ENCODE measurements at places on chromosomes 5 and 9. TPM values are rescaled to one million over a fixed set of nuclear protein-coding genes. Genes with fewer than 3 reads are reported as not detected.

- DNase-seq: no peak
Measured at GRCh38 chr9:1918622-1919021, 96.5 kb upstream of the SMARCA2 start.

DNA sequence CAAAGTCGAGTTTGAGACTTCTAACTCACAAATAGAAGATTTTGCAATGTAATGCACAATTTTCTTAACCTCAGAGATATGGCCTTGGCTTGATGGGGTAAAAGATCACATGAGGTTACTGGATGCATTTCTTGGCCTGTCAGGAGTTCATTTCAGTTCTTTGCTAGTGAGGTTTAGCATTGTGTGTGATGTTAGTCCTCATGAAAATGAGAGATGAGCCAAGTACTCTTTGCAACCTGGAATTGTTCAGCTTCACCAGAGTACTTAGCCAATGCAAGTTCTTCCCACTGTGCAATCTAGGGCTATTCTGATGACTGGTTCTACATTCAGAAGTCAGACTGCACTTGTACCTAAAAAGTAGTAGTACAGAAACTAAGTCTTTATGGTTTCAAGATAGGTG lies 24.9 kb downstream of the GNAQ start:
- no peak for DNase-seq

DNA sequence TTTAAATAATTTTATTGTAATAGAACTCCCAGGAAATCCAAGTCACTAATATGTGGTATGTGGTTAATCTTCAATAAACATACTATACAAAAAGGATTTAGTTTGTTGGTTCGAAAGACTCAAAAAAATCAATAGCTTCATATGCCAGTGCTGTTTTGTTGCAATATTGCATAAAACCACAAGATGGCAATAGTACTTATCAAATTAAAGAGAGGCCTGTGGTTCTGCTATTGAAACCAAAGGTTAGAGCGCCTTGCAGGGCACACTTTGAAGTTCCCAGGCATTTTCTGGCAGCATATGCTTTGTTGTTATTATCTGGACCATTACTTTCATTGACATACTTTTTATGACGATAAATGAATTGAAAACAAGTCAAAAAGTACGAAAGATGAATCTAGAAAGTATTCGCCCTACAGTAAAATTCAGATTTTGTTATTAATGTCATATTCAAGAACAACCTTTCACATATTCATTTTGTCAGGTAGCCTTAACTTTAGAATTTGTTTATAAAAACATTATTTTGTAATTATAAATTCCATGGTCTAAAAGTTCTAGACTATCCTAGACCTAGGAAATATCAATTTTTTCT lies 316.3 kb downstream of the MCTP1 start:
- DNase-seq: peak; percentile 67

Gene DOCK8
- total RNA-seq: 8.7 TPM

Gene TMEM203
- 33.0 TPM for total RNA-seq

Gene TMEM252
- total RNA-seq: 0.96 TPM

Gene ENG
- 5.1 TPM for total RNA-seq

GRCh38 chr9:61665330-61665751 lies 475.5 kb downstream of the SPATA31A7 start:
- DNase-seq: no peak

DNA sequence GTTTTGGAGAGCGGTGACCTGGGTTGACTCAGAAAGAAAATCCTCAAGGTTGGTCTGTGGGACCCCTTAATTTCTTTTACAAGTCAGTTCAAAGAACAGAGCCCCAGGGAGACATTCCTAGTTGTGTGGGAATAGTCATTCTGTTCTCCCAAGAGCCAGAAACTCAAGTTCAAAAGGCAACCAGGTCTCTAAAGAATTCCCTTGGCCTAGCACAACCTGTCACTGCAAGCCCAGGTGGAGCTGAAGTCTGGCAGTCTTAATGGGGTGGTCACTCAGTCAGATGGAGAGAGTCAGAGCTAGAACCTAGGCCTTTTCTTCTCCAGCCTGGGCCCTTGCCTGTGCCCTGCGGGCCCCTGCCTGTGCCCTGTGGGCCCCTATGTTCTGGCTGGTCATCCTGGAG lies 37.5 kb upstream of the CDKN2AIPNL start:
- no peak for DNase-seq

Gene ALG2
- 35.6 TPM for total RNA-seq

Gene PIK3R1
- total RNA-seq: 107 TPM

DNA sequence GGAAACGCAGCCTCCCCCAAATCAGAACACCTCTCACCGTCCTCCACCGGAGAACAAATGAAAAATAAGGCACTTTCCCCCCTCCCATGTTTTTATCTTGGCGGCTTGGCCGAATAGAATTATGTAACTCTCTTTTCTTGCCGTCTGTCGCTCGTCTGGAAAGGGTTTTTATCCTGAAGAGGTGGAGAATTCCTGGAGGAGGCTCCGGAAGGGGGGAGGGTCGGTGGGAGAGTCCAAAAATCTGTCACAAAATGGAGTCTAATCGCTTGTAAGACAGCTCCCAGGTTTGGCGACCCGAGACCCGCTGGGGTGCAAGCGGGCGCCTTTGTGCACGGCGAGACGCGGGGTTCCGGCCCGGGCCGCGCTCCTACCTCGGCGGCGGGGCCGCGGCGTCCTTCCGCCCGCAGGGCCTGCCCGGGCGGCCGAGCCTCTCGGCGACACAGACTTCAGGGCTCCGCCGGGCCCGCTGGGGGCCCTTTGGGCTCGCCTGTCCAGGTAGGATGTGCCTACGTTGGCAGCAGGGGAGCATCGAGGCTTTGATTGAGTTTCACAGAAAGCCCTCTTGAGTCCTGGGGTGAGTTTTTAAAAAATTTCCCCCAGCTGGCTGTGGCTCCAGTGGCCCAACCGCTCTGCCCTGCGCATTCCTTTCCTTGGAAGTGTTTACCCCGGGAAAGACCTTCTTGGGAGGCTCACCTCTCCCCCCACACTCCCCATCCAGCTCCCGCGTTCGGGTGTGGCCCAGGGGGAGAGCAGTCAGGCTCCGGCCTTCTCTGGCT lies 5.0 kb downstream of the LMX1B start:
- no peak for DNase-seq

GRCh38 chr9:21549890-21550289 lies 67.8 kb upstream of the IFNE start:
- no peak for DNase-seq

DNA sequence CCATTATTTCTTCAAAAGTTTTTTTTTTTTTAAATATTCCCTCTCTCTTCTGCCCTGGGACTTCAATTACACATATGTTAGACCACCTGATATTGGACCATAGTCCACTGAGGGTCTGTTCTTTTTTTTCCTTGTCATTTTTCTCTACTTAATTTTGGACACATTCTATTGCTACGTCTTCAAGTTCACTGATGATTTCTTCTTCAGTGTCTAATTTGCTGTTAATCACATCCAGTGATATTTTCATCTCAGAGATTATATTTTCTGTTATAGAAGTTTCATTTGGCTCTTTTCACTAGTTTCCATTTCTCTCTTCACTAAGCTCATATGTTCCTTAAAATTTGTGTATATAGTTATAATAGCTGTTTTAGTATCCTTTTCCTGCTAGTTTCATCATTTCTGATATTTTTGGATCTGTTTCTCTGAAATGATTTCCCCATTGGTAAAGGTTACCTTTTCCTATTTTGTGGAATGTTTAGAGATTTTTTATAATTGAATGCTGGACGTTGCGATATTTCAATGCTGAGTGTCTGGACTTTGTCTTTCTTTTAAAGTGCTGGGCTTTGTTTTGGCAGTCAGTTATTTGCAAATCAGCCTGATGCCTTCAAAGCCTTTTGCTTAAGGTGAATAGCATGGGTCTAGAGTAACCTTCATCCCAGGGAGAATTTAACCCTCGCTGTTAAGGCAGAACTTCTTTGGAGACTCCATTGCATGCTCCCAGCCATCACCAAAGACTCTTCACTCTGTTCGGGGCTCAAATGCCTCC lies 111.8 kb downstream of the TTLL11 start:
- no peak for DNase-seq

Gene PRSS3
- total RNA-seq: 11.3 TPM

DNA sequence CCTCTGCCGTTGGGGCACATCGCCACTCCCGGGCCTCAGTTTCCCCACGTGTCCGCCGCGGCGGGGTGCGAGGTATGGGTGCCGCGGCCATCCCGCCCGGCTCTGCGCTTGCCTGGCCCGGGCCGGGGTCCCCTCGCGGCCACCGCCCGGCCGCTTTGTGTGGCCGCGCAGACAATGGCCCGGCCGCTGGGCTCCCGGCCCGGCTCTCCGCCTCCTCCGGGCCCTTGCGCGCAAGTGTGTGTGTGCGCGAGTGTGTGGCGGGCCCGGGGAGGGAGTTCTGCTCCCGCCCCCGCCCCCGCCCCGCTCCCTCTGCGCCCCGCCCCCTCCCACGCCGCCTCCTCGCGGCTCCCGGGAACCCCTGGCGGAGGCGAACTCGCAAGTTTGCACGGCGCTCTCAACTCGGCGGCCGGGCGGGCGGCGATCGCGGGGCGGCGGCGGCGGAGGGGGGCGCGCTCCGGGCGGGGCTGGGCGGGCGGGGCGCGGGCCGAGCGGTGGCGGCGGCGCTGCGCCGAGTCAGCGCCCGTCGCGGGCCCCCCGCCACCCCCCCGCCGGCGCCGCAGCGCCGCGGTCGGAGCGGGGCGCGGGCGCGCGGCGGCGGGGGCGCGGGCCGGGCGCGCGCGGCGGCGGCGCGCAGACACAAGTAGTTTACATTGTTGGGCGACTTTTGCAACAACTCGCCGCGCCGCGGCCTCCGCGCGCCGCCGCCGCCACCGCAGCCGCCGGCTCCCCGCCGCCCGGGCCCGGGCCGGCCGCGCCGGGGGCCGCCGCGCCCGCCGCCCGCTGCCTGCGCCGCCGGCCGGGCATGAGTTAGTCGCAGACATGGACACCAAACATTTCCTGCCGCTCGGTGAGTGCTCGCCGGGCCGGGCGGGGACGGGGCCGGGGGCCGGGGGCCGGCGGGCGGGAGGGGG lies at the start of gene RXRA:
RXRA (plus strand) TSS at position 643 of the 911 bp plus-strand sequence; CDS start at position 820, 177 bp downstream.
- peak; percentile 89 for DNase-seq

DNA sequence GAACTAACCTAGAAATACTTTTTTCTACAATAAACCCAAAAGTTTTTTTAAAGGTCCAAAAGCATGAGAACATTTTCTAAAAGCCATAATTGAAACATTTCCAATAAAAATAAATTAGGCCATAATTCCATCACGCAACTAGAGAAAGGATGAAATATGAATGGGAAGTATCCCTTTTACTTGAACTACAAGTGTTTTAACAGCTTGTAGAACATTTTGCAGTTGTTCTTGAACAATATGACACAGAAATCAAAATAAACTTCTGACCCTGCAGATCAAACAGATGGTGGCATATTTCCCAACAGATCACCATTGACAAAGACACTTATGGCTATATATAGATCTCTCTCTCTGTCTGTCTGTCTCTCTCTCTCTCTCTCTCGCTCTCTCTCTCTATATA lies 624.4 kb downstream of the PSAT1 start:
- no peak for DNase-seq

GRCh38 chr9:91391818-91392217 lies 30.1 kb upstream of the AUH start:
- DNase-seq: no peak

All from umbilical cord (tissue), 2 donors.